EH (cell line): ENCODE measurements at places on chromosomes 4 and X.

GRCh38 chr4:26106776-26107175, 192.8 kb downstream of the SMIM20 start:
- DNase-seq = no peak

- no peak for DNase-seq
Observed at GRCh38 chrX:47174846-47175587, 18.6 kb upstream of the UBA1 start.

- DNase-seq = peak; percentile 78
Observed at GRCh38 chr4:88630756-88631155, 38.5 kb downstream of the HERC3 start.

GRCh38 chrX:69073241-69073640, 92.0 kb downstream of the PJA1 start:
- DNase-seq = no peak

- no peak for DNase-seq
Observed at GRCh38 chr4:8199594-8200301, 658 bp downstream of the SH3TC1 start.

DNA sequence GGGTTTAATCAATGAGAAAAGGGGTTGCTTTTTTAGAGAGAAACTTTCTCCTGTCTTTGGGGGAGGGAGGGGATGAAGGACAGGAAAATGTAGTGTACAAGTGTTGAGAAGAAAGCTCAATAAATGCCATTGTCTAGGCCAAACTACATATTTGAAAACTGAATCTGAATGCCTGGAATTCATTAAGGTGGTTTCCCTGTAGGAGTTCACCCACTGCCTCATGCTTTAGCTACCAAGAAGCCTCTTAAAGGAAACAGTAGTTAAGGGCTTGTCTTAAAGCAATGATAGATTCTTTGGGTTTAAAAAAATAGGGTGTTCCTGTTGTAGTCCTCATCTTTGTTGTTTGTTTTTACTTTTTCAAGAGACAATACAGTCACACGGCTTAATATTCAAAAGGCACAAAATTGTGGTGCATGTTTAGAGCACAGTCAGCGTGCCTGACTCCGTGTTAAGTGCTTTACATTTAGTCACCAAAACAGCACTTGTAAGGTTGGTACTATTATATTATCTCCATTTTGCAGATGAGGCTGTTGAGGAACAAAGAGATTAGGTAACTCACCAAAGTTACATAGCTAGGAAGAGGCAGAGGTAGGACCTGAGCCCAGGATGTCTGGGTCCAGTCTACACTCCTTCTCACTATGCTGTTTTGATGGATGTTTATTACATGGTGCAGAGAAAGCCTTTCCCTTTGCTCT, 46.0 kb downstream of the FNIP2 start:
- DNase-seq = peak; percentile 89

- DNase-seq = no peak
Observed at GRCh38 chr4:93317057-93317456, 511.5 kb upstream of the ATOH1 start.

GRCh38 chrX:149494844-149495565, 10.1 kb downstream of the IDS start:
- DNase-seq = no peak

GRCh38 chr4:8379771-8380170, 60.8 kb downstream of the ACOX3 start:
- DNase-seq = no peak

GRCh38 chr4:67743194-67743593, 11.0 kb downstream of the GNRHR start:
- no peak for DNase-seq
